Adipose tissue (tissue), 3 donors: ENCODE measurements at places on chromosomes 1 and 21. TPM values are rescaled to one million over a fixed set of nuclear protein-coding genes. Genes with fewer than 3 reads are reported as not detected.

The KRTAP24-1 gene
- polyA plus RNA-seq, result not detected

The PLD5 gene
- 0.22 TPM for polyA plus RNA-seq

The RIMKLA gene
- 0.11 TPM for polyA plus RNA-seq

The TPTE gene
- polyA plus RNA-seq, result not detected

The GPR161 gene
- 2.8 TPM for polyA plus RNA-seq

The GBP5 gene
- 1.4 TPM for polyA plus RNA-seq
